ENCODE measurements at places on chromosomes 7 and 10. TPM values are rescaled to one million over a fixed set of nuclear protein-coding genes. Genes with fewer than 3 reads are reported as not detected.

DNA sequence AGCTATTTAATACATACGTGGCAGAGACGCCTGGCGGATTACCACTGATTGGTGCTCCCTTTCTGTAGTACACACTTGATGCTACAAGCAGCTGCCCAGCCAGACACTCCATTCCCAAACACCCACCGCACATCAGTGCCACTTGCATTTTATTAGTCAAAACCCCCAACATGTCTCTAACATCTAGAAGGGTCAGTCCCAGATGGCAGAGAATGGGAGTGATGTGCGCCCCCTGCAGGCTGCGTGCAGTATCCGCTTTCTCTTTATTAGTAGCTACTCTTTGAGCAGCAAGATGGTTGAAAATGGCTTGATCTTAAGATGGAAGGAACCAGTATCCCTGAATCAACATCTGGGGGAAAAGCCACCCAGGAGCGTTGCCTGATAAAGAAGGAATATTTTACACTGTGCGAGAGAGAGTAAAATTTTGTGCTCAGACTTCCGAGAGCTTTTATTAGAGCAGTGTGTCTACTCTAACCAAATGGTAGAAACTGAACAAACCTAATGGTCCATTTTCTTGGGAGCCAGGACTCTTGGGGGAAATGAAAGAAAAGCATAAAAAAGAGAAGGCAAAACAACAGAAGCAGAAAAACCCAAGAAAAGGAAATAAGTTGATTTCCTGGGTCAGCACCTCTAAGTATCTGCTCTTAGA lies 78.3 kb downstream of the ST8SIA6 start:
- DNase-seq = peak; percentile 68
- H3K27ac ChIP-seq = no peak overlapping the region
- H3K4me3 ChIP-seq = no peak overlapping the region
- no peaks in the 10 kb centered on the region for H3K4me1 ChIP-seq
- peaks cover 9% of the 10 kb centered on the region for H3K27me3 ChIP-seq

- no peaks in the 10 kb centered on the region for H3K36me3 ChIP-seq
- no peak for DNase-seq
- no peak overlapping the region for H3K4me3 ChIP-seq
Measured at GRCh38 chr7:14478834-14479510, 423.6 kb downstream of the DGKB start.

- H3K36me3 ChIP-seq = peaks cover 2% of the 10 kb centered on the region
- H3K27me3 ChIP-seq = peaks cover 3% of the 10 kb centered on the region
- peaks cover 31% of the 10 kb centered on the region for H3K4me1 ChIP-seq
- peak; percentile 77 for DNase-seq
- H3K4me3 ChIP-seq = peak overlapping the region; percentile 67
Measured at GRCh38 chr7:157502701-157503111, 165.9 kb downstream of the DNAJB6 start.

Gene PRR15
- not detected for total RNA-seq

DNA sequence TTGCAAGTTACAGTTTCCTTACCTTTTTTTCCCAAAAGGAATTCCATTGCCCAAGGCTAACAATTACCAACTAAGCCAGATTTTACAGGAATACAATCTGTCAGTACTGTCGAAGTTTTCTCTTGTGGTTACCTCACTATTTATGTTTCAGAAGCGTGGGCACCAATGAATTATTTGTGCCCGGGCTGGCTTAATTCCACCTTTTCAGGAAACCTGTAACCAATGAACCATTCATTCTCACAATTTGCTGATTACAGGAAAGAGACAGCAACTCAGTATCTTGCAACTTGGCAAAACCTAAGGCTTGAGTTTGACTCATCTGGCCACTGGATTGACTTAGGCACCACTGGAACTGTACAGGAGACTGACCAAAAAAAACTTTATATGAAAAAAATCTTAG lies 485.6 kb downstream of the INHBA start:
- H3K4me3 ChIP-seq = no peak overlapping the region
- H3K27me3 ChIP-seq = no peaks in the 10 kb centered on the region
- H3K36me3 ChIP-seq = no peaks in the 10 kb centered on the region
- no peak overlapping the region for H3K27ac ChIP-seq

Gene ACHE
- total RNA-seq = not detected

Gene CDH23
- 1.6 TPM for total RNA-seq

GRCh38 chr10:124011464-124011863 lies 81.9 kb downstream of the CHST15 start:
- no peak overlapping the region for H3K27ac ChIP-seq
- no peak overlapping the region for H3K4me3 ChIP-seq
- no peaks in the 10 kb centered on the region for H3K36me3 ChIP-seq
- no peaks in the 10 kb centered on the region for H3K4me1 ChIP-seq
- no peak for DNase-seq

- H3K4me3 ChIP-seq = no peak overlapping the region
- DNase-seq = no peak
- no peaks in the 10 kb centered on the region for H3K36me3 ChIP-seq
- peaks cover 30% of the 10 kb centered on the region for H3K27me3 ChIP-seq
Measured at GRCh38 chr7:159141660-159142059, 3.0 kb downstream of the VIPR2 start.

GRCh38 chr7:115976651-115977050 lies 53.9 kb downstream of the TFEC start:
- DNase-seq = no peak
- H3K4me3 ChIP-seq = no peak overlapping the region
- H3K4me1 ChIP-seq = no peaks in the 10 kb centered on the region
- peaks cover 2% of the 10 kb centered on the region for H3K27me3 ChIP-seq
- H3K36me3 ChIP-seq = no peaks in the 10 kb centered on the region

Measured in activated CD4-positive, alpha-beta T cell treated with anti-CD3 and anti-CD28 coated beads for 36 hours (primary cell).